ENCODE measurements at places on chromosomes 4 and X.

DNA sequence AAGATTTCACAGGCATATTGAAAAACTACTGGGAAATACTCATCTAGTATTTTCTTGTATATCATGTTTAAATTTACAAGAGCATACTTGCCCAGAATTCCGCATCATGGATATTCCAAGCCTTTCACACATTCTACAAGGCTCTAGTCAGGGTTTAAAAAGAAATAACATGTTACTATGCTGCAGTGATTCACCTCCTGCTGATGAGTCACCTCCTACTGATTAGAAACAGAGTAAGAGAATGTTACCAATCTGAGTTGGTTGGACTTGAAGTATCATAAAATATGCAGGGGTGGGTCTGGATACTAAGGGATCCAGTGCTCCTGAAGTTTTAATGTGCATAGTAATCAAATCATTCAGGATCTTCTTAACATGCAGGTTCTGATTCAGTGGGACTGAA lies 192.0 kb upstream of the ANK2 start:
- no peak for DNase-seq

DNA sequence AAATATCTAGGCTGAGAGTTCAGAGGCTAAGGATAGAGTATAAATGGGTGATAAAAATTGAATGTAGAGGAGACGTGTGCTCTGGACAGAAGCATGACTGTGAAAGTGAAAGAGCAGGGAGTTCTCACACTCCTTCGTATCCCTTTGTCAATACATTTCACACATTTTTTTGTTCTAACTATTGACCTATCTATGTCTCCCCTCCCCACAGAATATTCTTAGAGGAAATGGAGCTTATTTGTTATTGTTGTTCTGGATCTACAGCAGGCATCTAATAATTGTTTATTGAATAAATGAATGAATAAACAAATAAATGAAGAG lies 57.6 kb downstream of the ENPEP start:
- no peak for DNase-seq

- DNase-seq: no peak
Observed at GRCh38 chr4:147360301-147360700, 120.6 kb upstream of the EDNRA start.

- no peak for DNase-seq
Observed at GRCh38 chrX:13252726-13253125, 67.1 kb downstream of the ATXN3L start.

- no peak for DNase-seq
Observed at GRCh38 chrX:97529536-97530200, 646.0 kb downstream of the RPA4 start.

DNA sequence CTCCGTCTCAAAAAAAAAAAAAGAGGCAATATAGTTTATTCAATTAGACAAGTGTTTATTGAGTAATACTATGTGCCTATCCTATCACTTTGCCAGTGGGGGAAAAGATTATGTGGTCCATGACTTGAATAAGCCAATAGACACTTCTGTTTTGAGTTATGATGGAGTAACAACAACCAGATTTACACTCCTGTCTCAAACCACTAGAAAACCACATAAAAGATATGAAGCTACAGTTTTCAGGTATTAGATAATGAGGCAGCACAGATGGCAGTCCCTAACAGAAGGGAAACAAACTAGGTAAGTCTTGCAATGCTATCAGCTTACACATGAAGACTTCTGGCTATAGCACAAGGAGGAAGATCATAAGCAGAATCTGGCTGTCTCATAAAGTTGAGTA lies 22.5 kb downstream of the NFXL1 start:
- no peak for DNase-seq

GRCh38 chr4:140426610-140427105 lies 790 bp downstream of the CLGN start:
- no peak for DNase-seq

GRCh38 chr4:38328989-38329729 lies 334.8 kb upstream of the KLF3 start:
- DNase-seq: no peak

GRCh38 chr4:5192271-5192670 lies 141.0 kb downstream of the STK32B start:
- DNase-seq: no peak

GRCh38 chr4:183147196-183147595 lies 48.1 kb downstream of the WWC2 start:
- DNase-seq: no peak

DNA sequence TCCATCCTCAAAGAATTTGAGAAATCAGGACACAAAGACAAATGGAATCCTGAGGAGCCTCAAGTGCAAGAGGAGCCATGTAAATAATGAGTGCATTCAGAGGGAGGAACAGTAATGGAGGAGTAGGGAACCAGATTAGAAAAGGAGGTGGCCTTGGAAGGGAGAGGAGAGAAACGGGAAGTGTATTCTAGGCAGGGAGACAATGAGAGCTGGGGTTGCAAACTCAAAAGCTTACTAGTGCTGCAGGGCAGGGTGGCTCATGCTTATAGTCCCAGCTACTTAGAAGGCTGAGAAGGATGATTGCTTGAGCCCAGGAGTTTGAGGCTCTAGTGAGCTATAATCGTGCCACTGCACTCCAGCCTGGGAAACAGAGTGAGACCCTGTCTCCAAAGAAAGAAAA lies 113.2 kb upstream of the LSM6 start:
- no peak for DNase-seq

GRCh38 chr4:37767546-37767945 lies 58.9 kb upstream of the PGM2 start:
- peak; percentile 56 for DNase-seq

DNA sequence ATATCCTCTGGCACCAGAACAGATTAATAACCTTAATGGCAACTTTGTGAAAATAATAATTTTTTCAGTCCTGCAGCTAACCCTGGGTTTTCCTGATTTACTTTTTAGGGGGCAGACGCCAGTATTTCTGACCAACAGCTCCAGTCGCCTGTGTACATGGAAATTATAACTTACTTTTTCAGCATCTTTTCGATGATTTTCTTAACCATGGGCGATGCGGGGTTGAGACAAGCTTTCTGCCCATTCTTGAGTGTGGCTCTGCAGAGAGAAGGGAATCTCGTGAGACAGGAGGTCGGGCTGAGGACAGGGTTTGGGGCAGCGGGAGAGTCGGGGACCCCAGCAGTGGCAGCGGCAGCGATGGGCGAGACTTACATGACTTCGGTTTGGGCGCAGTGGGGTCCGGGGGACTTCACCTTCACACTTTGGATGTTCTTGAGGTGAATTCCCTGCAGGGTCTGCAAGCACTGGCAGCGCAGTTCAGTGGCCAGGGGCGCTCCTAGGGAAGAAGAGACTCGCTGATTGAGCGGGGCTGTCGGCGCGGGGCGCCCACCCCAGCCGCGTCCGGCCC lies 484 bp downstream of the CXCL2 start:
- no peak for DNase-seq

DNA sequence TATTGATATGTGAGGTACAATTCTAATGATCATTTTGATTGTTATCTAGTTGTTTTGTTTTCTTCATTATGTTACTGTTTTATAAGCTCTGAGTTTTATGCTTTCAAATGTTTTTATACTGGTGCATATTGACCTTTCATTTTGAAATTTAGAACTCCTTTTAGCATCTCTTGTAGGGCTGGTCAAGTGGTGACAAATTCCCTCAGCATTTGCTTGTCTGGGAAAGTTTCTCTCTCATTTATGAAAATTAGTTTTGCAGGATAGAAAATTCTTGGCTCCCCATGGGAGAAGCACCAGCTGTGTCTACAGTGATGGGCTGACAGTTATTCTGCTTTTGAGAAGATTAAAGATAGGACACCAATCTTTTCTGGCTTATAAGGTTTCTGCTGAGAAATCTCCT lies 105.3 kb upstream of the SPRY1 start:
- DNase-seq: no peak

- no peak for DNase-seq
Observed at GRCh38 chrX:54208531-54208930, 25.5 kb upstream of the FAM120C start.

DNA sequence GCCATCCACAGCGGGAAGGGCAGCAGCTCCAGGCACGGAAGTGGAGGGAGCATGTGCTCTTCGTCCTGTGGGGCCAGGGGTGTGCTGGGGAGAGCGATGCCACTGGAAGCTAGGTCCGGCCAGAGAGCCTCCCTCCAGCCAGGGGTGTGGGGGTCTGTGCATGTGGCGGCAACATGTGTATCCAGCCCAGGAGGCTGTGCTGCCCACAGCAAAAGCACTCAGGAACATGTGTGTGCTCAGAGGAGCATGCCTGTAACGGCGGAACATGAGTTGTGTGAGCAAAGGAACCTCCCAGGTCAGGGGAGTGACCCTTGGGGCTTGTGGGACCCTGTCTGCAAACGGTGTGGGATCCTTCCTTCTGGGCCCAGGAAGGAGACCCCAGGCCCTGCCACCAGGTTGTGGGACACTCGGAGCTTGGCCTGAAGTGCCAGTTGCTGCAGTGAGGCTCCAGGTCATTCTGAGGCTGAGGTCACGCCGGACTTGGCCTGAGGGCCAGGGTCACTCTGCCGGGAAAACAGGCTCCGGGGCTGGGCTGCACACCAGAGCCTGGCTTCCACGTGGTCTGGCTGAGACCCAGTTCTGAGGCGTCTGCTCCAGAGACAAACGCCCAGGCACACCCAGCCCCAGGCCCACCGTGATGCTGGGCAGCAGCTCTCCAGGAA lies 37.2 kb downstream of the CPLX1 start:
- DNase-seq: no peak

DNA sequence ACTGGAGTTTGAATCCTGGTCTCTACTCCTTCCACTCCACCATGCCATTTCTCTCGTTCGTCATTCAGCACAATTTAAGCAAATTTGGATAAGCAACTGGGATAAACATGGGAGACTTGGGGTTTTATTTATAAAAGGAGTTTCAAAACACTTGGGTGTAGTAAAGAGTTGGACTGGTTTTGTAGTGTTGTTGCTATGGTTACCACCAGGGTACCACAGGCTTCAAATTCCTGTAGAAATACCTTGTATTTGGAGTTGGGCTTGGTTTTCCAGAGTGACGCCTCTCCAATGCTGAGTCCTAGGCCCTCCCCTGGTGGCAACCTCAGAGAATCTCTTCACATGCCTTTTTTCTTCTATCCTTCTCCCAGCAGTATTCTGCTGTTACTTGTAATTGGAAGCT lies 27.9 kb upstream of the PHOX2B start:
- no peak for DNase-seq

- no peak for DNase-seq
Observed at GRCh38 chr4:153528705-153529485, 62.7 kb downstream of the TMEM131L start.

- no peak for DNase-seq
Observed at GRCh38 chr4:156977435-156978160, 6.0 kb upstream of the PDGFC start.

DNA sequence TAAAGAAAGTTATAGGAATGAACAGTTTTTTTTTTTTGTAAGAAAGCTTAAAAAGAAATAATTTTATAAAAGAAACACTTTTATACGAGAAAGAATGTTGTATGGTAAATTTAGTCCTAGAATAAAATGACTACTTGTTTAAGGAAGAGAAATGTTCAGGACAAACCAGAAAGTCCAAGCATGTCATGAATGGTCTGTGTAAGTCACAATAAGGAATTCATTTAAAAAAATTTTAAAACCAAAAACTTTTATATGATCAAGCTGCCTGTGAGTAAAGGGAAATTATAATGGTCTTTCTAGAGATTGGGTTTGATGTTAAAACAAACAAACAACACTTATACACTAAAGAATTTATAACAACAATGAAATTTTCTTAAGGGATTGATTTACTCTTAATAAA lies 858.9 kb upstream of the PCDH7 start:
- no peak for DNase-seq

GRCh38 chr4:20592663-20593062 lies 107.6 kb upstream of the PACRGL start:
- no peak for DNase-seq

DNA sequence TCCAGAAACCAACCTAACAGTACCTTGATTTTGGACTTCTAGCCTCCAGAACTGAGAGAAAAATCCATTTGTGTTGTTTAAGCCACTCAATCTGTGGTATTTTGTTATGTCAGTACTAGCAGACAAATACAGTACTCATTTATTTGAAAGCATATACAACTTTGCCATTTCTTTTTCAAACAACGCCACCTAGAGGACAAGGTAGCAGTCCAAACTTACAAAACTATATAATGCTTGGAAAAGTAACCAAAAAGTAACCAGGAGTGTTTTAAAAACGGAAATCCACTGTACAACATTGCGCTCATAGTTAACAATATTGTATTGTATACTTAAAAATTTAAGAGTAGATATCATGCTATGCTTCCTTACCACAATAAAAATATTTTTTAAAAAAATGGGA lies 37.0 kb upstream of the FGF13 start:
- DNase-seq: no peak

DNA sequence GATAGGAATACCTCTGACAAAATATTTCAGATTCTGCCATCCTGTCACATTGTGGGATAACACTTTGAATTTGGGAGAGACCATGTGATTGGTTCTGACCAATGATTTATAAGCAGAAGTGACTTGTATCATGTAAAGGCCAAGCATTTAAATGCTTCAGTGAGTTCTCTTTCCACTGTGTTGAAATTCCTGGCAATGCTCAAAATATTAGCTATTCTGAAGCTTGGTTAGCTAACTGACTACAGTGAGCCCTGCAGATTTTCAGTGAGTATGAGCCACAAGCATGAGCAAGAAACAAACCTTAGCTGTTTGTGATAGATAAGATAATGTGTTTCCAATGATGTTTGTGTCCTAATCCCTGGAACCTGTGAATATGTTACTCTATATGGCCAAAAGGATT lies 562.8 kb upstream of the AADAT start:
- DNase-seq: no peak

- no peak for DNase-seq
Observed at GRCh38 chr4:153427363-153428071, 38.6 kb upstream of the TMEM131L start.

- DNase-seq: no peak
Observed at GRCh38 chr4:1907848-1908525, 36.8 kb downstream of the NSD2 start.

DNA sequence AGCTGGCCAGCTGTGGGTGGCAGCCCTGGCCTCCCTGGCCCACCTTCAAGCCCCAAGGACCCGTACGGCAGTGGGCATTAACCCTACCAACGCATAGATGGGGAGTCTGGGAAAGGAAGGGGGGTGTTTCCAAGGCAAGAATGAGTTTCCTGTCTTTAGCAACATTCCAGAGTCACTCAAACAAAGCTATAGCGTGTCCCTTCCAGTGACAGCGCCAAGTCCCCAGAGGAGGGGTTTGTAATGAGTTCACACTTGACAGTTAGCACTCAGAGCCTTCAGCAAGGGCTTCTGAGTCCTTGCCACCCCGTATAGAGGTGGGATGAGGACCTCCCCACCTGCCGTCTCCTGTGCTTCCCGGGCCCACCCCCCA lies 1.8 kb downstream of the BGN start:
- no peak for DNase-seq

DNA sequence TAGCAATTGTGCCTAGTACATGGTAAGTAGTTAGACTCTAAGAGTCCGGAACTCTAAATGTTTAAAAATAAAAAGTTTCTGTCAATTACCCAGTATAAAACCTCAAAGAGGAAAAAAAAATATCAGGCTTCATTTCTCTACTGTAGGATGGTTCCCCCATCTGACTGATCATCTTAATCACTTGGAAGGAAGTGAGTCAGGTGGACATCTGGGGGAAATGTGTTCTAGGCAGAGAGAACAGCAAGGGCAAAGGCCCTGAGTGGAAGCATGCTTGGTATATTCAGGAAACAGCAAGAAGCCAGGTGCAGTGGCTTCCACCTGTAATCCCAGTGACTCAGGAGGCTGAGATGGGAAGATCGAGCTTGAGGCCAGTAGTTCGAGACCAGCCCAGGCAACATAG lies 2.9 kb upstream of the EIF1AX start:
- no peak for DNase-seq

GRCh38 chrX:13966793-13967125 lies 62.9 kb downstream of the GEMIN8 start:
- no peak for DNase-seq

GRCh38 chrX:19800821-19801374 lies 86.5 kb downstream of the SH3KBP1 start:
- no peak for DNase-seq
